CD4-positive, alpha-beta memory T cell (primary cell): ENCODE measurements at places on chromosomes 7 and 10. TPM values are rescaled to one million over a fixed set of nuclear protein-coding genes. Genes with fewer than 3 reads are reported as not detected.

GRCh38 chr7:5701085-5701914 is 80.2 kb downstream of the RNF216 start:
- peaks cover 6% of the 10 kb centered on the region for H3K36me3 ChIP-seq
- H3K27ac ChIP-seq: peak overlapping the region; percentile 55
- peaks cover 65% of the 10 kb centered on the region for H3K4me1 ChIP-seq

DNA sequence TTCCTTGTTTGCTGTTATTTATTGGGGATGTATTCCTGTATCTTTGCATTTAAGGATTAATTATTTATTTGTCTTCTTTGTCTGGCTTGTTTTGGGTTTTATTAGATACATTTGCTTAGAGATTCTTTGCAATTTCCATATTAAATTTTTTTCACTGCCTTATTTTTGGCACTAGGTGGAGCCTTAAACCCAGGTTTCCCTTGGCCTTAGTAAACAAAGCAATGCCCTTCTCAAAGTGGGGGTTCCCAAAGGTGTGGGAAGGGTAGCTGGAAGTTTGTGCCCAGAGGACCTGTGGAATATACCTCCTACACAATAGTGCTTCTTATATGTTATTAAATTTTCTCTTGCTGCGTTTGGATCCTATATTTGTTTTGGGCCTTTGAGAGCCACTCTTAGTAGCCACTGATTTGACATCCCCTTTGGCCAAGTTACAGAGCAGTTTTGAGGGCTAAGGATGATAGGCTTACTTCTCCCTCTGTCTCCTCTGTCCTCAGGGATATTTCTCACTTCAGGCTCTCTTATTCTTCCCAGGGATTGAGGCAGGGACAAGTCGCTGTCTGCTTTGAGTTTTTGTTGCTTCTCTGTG is 162.3 kb downstream of the ITGB1 start:
- DNase-seq: peak; percentile 34
- no peak overlapping the region for H3K4me3 ChIP-seq
- H3K36me3 ChIP-seq: no peaks in the 10 kb centered on the region
- no peaks in the 10 kb centered on the region for H3K4me1 ChIP-seq
- no peak overlapping the region for H3K27ac ChIP-seq

DNA sequence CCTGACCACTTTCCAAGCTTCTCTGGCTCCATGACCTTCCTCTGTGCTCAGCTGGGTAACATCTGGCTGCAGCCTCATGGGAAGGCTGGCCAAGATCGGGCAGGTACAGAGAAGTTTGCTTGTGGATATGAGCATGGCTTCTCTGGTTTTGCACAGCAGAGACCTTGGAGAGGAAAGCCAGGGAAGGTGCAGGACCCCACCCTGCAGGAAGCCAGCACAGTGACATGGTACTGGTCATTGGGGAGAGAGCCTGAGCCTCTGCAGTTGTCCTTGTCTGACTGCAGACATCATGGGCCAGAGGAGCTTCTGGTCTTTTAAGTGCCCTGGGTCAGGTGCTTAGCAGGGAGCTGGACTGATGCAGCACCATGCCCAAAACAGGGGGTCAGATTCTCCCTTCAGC is 70.6 kb upstream of the LEP start:
- no peak for DNase-seq
- H3K4me1 ChIP-seq: peaks cover 24% of the 10 kb centered on the region
- no peak overlapping the region for H3K4me3 ChIP-seq
- no peaks in the 10 kb centered on the region for H3K36me3 ChIP-seq

- no peak overlapping the region for H3K4me3 ChIP-seq
- no peaks in the 10 kb centered on the region for H3K36me3 ChIP-seq
- H3K27me3 ChIP-seq: no peaks in the 10 kb centered on the region
- peak; percentile 23 for DNase-seq
- no peaks in the 10 kb centered on the region for H3K4me1 ChIP-seq
These were observed 54.5 kb downstream of the COL1A2 start for GRCh38 chr7:94449151-94449725.

- H3K4me1 ChIP-seq: peaks cover 26% of the 10 kb centered on the region
- H3K4me3 ChIP-seq: no peak overlapping the region
- DNase-seq: no peak
- no peak overlapping the region for H3K27ac ChIP-seq
- H3K36me3 ChIP-seq: no peaks in the 10 kb centered on the region
- H3K27me3 ChIP-seq: peaks cover 48% of the 10 kb centered on the region
These were observed 3.1 kb upstream of the HOXA10 start for GRCh38 chr7:27176962-27177794.

GRCh38 chr7:75892634-75893272 is 13.9 kb downstream of the RHBDD2 start:
- no peak for DNase-seq
- H3K27ac ChIP-seq: no peak overlapping the region
- H3K4me1 ChIP-seq: no peaks in the 10 kb centered on the region
- H3K27me3 ChIP-seq: no peaks in the 10 kb centered on the region

DNA sequence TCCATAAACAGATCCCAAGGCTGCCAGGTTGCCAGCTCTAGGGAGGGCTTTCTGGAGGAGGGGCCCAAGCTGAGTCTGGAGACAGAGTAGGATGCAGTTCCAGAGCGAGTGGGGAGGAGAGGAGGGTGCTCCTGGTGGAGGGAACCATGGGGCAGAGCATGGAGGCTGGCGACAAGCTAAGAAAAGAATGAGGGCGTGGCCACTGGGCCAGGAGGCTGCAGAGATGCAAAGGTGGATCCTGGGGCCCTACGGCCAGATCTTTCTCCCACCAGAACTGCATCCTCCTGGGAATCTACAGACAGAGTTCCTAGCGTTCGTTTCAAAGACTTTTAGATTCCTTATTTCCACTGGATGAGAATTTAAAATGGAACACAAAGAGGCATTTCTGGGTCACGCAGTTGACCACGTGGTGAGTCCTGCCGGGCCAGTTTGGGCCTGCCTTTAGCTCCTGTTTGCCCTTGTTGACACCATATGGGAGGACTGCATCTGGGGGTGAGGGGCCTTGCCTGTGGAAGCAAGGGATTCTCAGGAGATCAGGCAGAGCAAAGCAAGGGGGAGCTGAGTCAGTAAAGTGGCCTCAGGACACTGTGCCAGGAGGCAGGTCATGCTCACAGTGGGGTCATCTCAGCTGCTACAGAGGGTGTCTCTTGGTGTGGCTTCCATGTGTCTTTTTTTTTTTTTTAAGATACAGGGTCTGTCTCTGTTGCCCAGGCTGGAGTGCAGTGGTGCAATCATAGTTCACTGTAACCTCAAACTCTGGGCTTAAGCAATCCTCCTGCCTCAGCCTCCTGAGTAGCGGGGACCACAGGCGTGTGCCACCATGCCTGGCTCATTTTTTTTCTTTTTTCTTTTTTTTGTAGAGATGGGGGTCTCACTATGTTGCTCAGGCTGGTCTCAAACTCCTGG is 137.8 kb downstream of the SH3PXD2A start:
- no peaks in the 10 kb centered on the region for H3K4me1 ChIP-seq
- DNase-seq: no peak
- H3K36me3 ChIP-seq: no peaks in the 10 kb centered on the region
- H3K27me3 ChIP-seq: no peaks in the 10 kb centered on the region
- no peak overlapping the region for H3K4me3 ChIP-seq

DNA sequence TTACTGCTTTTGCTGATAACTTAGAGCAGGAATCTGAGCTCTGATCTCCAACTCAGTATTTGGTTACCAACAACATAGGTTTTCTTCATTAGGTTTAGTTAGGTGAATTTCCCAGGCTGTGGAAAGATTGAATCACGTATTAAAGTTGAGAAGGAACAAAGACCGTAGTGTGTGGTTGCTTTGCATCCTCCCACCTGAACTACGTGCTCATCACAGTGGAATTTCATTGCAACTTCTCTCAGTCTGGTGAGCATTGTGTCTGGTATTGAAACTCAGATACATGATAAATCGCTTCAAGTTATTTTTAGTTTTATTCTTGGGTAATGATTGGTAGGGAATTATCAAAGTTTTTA is 139.4 kb upstream of the AKR1E2 start:
- H3K27me3 ChIP-seq: no peaks in the 10 kb centered on the region
- no peak overlapping the region for H3K4me3 ChIP-seq
- H3K27ac ChIP-seq: no peak overlapping the region
- no peak for DNase-seq
- H3K4me1 ChIP-seq: no peaks in the 10 kb centered on the region
- no peaks in the 10 kb centered on the region for H3K36me3 ChIP-seq

DNA sequence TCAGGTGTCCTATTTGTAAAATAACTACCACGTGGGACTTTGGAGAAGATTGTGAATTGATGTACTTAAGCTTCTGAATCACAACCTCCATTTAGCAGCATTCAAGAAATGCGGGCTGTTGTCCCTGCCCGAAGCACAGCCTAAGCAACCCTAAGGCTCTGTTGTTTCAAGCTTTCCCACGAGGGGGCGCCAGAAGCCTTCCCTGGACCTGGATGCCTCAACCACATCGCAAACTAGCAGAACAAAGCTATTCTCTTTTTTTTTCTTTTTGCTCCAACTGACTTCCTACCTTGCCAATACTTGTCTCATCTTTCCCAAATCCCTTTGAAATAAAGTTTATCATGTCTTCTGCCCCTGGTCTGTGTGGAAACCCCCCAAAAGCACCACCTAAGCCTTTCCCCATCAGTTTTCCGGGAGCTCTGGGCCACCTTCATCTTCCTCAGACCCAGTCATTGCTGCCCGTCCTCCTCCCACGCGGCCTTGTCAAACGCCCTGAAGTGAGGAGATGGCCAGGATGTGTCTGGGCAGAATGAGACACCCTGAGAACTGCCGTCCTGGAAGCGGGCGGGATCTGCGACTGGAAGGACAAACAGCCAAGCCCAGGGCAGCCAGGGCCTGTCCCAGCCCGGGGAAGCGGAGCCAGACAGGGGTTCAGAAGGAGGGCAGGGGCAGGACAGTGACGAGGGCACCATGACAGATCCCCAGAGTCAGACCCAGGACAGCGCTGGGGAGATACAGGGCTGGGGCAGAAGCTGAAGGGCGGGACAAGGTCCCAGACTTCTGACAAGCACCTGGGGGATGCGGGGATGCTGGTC is 112.7 kb downstream of the SLIT1 start:
- H3K4me1 ChIP-seq: no peaks in the 10 kb centered on the region
- peak; percentile 70 for DNase-seq
- no peaks in the 10 kb centered on the region for H3K36me3 ChIP-seq
- H3K27me3 ChIP-seq: no peaks in the 10 kb centered on the region
- no peak overlapping the region for H3K4me3 ChIP-seq

DNA sequence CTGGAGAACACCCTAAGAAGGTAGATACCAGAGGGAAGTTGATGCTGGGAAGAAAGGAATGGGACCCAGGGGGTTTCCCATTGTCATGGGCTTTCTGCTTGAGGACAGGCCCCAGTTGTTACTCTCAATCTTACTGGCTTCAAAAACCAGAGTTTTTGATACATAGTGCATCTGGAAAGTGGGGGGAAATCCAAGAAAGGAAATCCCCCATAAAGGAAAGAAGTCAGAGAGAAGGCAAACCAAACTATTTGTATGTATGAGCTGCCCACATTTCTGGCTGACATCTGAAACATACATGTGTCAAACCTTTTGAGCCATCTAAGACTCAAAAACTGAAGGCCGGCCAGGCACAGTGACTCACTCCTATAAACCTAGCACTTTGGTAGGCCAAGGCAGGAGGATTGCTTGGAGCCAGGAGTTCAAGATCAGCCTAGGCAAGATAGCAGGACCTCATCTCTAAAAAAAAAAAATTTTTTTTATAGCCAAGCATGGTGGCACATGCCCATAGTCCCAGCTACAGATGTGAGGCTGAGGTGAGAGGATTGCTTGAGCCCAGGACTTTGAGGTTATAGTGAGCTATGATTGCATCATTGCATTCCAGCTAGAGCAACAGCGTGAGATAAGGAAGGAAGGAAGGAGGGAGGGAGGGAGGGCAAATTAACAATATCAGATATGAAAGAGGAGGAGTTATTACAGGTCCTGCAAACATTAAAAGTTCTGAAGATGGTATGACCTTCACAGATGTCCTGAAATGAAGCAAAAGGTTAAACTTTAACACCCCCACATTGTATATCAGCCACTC is 6.7 kb upstream of the COA1 start:
- H3K27me3 ChIP-seq: no peaks in the 10 kb centered on the region
- no peak overlapping the region for H3K4me3 ChIP-seq
- no peaks in the 10 kb centered on the region for H3K36me3 ChIP-seq
- H3K27ac ChIP-seq: no peak overlapping the region

- peaks cover 14% of the 10 kb centered on the region for H3K36me3 ChIP-seq
- no peaks in the 10 kb centered on the region for H3K27me3 ChIP-seq
- DNase-seq: no peak
These were observed 150.7 kb downstream of the KMT2E start for GRCh38 chr7:105164751-105165150.

Gene METTL27
- total RNA-seq: 6.1 TPM

Gene CCL24
- total RNA-seq: not detected

Gene SEMA3E
- total RNA-seq: not detected

Gene JAZF1
- 4.6 TPM for total RNA-seq

Gene SPDYE16
- 0.73 TPM for total RNA-seq
